Renal cortex interstitium (tissue), 15 donors: ENCODE measurements at places on chromosomes 7 and 10.

GRCh38 chr10:126663880-126664279, 6.6 kb downstream of the C10orf90 start:
- DNase-seq, result no peak

DNA sequence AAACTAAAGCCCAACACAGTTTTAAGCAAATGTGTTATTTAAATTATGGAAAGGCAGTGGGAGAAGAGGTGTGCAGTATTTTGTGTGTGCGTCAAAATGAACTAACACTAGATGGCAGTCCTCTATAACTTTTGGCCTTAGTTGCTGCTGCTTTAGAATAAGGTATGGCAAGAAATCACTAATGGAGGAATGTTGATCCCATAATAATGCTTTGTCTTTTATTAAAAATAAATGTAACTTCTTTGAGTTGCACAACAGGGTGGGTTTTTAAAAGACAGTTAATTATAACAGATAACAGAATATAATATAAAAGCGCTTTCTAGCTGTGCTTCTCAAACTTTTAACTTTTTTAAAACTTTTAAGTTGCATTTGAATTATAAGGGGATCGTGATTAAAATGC, 56.4 kb downstream of the BBS9 start:
- peak; percentile 29 for DNase-seq

GRCh38 chr7:133614251-133614650, 361.4 kb downstream of the EXOC4 start:
- no peak for DNase-seq

GRCh38 chr10:11318826-11319598, 292.4 kb downstream of the USP6NL start:
- DNase-seq, result no peak

- peak; percentile 1 for DNase-seq
These were observed 152.0 kb downstream of the MACC1 start for GRCh38 chr7:20064974-20065862.

DNA sequence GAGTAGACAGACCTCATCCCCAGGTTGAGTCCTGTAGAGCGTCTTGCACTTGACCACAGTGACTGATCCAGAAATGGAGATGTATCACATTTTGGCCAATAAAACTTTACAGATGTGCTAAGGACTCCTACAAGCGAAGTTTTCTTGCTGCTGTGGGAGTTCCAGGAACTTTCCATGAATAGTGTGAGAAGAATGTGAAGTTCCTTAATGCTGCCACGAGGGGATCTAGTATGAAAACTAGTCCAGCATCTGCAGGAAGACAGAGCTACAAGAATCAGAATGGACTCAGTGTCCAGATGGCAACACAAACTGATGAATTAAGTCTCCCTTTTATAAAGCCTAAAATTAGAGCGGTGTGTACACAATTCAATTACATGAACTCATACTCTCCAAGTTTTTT, 14.8 kb upstream of the LSM8 start:
- no peak for DNase-seq

- DNase-seq, result no peak
These were observed 164.9 kb downstream of the PARD3 start for GRCh38 chr10:34650156-34650555.

DNA sequence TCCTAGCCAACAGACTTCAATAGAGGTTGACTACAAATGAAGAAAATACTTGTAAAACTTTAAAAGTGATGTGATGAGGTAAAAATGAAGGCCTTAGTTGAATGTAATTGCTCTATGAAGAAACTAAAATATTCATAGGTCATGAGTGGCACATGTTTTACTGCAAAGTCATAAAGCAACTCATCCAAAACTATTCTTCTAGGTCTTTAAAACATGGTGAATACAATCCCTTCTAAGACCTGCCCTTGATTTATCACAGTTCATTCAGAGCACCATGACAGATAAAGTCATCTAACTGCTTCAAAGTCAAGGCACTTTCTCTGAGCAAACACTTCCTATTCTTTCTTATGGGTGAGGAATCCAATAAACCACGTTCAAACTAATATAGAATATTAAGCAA, 713.5 kb downstream of the SORCS1 start:
- no peak for DNase-seq

DNA sequence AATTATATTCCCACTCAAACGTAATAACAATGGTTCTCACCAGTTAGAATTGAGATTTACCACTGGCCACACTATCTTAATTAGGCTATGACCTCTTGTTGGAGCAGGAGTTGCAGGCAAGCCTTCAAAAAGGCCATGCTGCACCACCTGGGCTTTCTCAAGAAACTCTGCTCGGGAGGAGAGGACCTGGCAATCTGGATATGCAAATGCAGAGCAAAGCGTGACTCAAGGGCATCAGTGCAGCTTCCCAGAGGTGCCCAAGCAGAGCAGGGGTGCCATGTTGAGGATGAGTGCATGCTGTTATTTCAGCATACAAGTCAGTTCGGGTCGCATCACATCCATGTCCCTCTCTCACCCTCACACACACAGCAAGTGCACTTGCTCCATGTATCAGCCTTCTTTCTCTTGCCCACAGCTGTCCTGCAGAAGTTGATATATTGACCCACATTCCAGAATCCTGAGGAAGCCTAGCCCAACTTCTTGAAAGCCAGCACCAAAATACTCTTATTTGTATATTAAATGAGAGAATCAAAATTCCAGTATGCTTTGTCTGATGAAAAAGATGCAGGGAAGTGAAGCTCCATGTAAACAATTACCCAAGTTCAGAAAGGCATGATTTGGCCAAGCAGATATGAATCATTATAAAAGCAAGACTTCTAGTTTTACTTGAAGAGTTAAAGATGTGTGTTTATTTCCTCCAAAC, 55.7 kb upstream of the IL6 start:
- DNase-seq, result no peak

- no peak for DNase-seq
These were observed 130.0 kb downstream of the CHRM2 start for GRCh38 chr7:136998495-136998894.

- no peak for DNase-seq
These were observed 131.3 kb downstream of the CACNB2 start for GRCh38 chr10:18271491-18271890.

GRCh38 chr7:46525876-46526275, 604.8 kb upstream of the IGFBP3 start:
- no peak for DNase-seq

DNA sequence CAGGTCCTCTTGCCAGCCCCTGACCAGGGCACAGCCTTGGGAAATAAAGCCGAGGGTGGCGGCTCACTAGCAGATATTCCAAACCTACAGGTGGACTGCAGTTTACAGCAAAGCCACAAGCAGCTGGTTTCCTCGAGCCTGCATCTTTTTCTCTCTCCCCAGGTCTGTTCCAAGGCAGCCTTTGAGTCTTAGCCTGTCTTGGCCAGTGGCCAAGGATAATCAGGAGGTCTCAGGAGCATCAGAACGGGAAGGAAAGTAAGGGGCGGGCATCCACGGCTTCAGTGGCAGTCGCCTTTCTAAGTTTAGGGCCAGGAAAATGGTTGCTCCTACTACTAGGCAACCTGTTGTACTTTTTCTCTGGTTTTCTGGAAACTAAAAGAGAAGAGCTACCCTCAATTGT, 219.7 kb upstream of the ZMIZ1 start:
- no peak for DNase-seq

DNA sequence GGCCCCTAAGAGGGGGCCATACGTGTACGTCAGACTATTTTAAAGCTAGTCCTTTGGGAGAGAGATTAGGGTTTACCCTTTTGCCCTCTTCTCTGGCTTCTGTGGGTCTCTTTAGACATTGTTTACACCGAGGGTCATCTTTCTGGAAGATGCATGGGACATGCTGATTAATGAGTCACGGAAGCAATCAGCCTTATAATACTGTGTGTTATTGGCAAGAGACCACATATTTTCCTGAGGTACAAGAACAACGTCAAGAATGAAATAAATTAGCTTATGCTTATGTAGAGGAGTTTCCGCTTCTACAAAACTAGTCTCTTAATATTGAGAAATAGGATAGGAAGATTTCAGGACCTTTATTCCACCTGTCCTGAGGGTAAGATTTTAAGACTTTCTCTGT, 327.7 kb downstream of the BBS9 start:
- DNase-seq, result no peak

DNA sequence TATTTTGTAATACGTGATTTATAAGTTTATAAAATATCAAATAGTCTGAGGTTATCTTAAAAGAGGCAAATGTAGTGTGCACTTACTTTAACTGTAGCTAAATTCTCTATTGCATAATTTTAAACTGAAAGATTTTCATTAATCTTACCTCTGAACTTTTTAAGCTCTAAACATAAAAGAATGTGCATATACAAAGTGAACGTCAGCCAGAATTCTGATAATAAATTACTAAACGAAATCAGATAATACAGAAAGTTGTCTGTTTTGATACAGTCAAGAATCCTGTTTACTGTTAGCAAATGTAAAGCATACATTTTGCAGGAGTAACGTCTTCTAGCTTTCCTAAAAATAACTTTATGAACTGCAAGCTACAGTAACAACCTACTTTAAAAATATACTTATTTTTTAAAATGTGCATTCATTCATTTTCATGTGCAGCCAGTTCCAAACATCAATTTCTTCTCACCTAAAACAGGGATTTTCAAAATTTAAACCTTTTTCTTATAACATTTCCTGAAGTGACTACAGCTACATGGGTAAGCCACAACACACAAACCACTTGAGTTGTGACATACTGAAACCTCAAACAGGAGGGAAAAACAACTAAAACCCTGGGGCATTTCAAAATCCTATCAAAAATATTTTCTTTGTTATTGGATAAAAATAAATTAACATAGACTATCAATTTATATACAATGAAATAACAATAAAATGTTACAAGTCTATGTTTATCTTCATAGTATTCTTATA, 92.7 kb downstream of the RNLS start:
- no peak for DNase-seq

- DNase-seq, result no peak
These were observed 133.0 kb upstream of the ZNF32 start for GRCh38 chr10:43781480-43782361.

DNA sequence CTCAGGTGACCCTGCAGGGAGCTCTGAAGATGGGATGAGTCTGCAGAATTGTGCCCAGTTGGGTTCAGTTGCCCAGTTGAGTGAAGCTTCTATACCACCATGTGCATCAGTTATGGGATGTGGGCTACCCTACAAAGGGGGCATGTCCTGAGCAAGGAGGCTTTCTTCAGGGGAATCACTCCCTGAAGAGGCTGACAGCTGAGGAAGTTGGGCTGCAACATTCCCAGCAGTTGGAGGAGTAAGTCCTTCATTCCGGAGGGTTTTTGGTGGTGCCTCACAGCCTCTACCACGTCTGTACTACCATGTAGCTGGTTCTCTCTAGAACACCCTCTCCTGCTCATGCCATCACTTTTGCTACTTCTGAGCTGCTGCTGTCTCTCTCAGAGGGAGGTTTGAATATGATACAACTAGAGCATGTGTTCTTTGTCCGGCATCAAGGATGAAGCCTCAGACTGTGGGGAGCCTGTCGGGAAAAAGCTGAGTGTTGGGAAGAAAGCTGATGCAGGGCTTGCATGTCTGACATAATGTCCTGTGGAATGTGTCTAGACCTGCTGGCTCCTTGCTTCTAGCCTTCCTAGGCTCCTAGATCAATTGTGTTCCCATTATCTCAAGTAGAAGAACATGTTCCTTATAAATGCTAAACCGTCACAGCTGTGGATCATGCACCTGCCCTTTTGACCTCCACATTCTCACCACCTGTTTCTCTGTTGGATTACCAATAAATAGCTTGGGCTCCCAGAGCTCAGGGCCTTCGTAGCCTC, 355.8 kb downstream of the CCSER2 start:
- DNase-seq, result no peak
